ENCODE measurements at places on chromosomes 1 and 21.

DNA sequence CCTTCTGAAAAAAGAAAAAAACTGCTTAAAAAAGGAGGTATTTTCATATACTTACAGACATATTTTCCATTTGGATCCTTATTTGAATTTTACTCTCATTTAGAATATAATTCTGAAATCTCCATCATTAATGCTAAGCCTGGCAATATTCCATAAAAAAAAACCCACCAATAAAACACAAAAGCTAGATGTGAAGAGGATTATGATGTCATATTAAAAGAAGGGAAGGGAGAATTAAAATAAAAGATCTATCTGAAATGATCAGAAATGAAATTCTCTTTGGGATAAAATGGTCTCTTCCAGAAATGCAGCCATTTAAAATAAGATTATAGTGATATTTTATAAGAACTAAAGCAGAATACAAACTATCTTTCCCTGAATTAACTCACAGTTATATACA lies 206.7 kb upstream of the CAMK1G start:
- no peak for DNase-seq

DNA sequence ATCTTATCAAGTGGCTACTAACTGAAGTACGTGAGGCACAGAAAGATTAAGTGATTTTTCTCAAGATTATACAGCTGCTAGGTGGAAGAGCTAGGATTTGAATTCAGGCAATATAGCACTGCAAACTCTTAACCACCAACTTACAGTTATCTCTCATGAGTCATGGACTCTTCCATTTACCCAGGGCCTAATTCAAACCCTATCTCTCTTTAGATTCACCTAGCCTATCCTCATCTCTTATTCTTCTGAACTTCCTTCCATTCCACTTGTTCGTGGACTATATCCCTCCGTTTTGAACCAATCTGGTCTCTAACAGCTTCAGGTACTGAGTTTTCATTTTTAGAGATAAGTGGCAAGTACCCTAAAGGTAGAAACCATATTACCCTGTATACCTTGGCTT lies 92.8 kb upstream of the DMRTA2 start:
- no peak for DNase-seq

GRCh38 chr1:77948841-77949424 lies 29.9 kb downstream of the FUBP1 start:
- DNase-seq, result peak; percentile 29

DNA sequence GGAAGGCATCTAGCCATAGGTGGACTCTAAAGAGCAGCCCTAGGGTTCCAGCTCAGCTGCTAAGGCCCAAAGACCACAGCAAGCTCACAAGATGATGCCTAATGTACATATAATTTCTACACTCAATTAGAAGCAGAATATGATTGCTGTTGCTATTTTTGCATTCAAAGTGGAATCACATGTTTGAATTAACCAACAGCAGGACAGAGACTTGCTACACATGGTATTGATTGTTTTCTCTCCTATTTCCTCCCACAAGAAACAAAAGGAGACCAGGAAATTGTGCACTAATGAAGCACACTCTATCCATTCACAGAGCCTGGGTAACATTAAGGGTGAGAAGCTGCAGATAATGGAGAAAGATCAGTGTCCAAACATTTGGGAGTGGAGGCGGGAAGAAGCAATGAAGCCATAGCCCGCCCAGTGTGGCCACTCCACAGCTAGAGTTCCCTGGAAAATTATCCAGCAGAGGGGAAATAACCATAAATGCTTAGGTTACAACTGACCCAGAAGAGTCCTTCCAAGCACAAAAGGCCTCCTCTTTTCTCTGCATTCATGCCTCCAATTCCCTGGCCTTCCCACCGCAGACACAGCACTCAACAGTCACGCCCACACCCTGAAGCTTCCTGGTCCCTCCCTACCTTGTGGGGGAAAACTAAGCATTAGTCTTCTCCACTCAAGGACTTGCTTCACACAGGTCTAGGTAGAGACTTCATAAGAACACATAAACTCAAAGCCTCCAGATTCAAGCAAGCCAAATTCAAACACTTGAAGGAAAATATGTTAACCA lies 7.5 kb downstream of the CNN3 start:
- no peak for DNase-seq

- DNase-seq, result no peak
Measured at GRCh38 chr1:100452641-100453040, 85.3 kb upstream of the GPR88 start.

DNA sequence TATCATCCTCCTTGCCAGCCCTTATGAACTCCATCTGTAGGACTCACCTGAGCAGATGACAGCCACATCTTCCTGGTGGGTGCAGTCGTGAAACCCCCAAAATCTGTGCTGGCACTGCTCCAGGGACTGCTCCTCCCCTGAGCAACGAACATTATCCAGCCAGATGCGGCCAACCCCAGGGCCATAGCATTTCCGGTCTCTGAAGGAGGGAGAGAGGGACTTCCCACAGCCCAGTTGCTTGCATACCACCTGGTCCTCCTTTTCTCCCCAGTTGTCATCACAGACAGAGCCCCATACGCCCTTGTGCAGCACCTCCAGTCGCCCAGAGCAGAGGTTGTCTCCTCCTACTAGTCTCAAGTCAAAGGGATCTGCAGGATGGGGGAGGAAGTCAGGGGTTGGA lies 8.5 kb downstream of the CD5L start:
- DNase-seq, result no peak

DNA sequence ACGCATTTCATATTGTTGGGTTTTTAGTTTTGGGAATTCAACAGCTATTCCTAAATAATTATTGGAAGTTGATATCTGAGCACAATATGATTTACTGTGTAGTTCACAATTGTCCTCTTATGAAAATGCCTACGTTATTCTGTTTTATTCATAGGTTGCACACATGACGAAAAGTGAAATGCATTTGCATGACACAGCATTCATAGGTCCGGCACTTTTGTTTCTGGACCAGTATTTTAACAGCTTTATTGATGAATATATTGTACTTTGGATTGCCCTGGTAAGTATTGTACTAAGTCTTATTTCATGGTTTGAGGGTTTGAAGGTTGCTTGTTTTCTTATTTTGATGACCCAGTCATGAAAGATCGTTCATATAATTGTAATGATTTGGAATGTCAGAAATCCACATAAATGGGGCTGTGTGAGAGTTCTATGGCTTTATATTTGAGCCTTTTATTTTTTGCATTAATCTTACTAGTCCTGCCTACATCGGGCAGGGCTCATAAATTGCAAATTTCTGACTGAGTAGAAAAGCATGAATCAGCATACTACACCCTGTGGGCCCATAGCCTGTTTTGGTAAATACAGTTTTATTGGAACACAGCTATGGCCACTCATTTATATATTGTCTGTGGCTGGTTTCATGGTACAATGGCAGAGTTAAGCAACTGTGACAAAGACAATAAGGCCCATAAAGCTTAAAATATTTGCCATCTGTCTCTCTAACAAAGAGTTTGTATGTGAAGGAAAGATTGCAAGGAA lies 17.0 kb downstream of the DENND2D start:
- DNase-seq, result no peak

DNA sequence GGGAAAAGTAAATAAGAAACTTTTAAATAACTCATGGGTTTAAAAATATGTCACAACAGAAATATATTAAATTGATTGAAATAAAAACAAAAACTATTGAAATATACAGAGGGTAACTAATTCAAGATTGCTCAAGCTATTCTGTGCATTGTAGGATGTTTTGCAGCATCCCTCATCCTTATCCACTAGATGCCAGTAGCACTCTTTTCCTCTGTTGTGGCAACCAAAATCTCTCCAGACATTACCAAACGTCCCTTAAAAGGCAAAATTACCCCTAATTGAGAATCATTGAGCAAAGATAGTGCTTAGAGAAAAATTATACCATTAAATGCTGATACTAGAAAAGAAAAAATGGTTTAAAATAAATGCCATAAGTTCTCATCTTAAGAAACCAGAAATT lies 682.6 kb downstream of the RWDD3 start:
- DNase-seq, result peak; percentile 47

- DNase-seq, result no peak
Measured at GRCh38 chr1:38990386-38990737, 714 bp upstream of the AKIRIN1 start.

DNA sequence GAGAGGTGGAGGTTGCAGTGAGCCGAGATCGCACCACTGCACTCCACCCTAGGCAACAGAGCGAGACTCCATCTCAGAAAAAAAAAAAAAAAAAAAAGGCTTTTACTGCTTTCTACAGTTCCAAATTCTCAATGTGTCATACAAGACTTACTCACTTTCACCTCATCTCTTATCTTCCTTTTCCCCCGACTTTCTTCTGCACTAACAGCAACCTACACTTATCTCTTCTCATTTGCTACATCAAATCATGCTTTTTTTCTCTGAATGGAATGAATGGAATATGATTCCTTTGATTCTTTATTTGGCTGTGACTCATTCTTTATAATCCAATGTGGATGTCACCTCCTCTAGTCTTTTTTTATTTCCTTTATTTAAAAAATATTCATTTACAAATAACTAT lies 168.4 kb upstream of the DMRTA2 start:
- no peak for DNase-seq

- no peak for DNase-seq
Measured at GRCh38 chr1:84907095-84907827, 14.3 kb upstream of the LPAR3 start.

- no peak for DNase-seq
Measured at GRCh38 chr1:234900595-234900994, 228.0 kb downstream of the TOMM20 start.

DNA sequence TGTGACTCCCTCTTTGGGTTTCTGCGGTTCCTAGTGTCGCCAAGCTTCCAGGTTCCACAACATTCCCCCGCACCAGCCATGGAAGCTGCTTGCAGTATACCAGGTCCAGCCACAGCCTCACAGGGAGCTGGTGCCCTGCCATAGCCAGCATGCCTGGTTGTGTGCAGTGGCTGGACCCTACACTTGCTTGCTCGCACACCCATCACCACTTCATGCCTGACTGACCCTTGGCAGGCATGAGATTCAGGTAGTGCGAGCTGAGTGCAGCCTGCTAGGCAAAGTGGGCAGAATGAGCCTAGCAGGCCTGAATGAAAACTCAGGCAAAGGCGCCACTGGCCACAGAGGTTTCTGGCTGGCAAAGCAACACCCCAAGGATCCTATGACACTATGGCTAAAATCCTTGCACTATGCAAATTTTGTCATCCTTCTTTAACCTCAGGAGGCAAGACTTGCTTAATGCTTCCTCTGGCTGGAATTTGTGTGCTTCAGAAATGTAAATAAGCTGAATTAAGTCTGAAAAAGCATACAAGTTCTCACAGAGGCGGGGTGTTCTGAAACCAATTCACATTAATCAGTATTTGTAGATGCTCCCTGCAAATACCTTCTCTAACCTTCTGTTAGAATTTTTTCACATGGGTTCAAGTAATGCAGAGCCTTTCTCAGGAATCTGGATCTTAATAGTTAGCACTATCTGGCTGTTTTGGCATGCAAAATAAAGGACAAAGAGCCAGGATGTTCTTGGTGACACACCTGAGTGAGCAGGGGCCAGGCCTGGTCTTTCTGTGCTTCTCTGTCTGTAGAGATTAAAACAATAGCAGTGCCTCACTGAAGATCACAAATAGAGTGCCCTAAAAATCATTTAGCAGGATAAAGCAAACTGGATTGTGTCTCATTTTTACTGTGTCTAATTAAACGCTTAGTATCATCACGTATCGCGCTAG lies 256.9 kb downstream of the GPATCH2 start:
- DNase-seq, result no peak

GRCh38 chr1:110765640-110766335 lies 91.0 kb upstream of the KCNA3 start:
- no peak for DNase-seq

DNA sequence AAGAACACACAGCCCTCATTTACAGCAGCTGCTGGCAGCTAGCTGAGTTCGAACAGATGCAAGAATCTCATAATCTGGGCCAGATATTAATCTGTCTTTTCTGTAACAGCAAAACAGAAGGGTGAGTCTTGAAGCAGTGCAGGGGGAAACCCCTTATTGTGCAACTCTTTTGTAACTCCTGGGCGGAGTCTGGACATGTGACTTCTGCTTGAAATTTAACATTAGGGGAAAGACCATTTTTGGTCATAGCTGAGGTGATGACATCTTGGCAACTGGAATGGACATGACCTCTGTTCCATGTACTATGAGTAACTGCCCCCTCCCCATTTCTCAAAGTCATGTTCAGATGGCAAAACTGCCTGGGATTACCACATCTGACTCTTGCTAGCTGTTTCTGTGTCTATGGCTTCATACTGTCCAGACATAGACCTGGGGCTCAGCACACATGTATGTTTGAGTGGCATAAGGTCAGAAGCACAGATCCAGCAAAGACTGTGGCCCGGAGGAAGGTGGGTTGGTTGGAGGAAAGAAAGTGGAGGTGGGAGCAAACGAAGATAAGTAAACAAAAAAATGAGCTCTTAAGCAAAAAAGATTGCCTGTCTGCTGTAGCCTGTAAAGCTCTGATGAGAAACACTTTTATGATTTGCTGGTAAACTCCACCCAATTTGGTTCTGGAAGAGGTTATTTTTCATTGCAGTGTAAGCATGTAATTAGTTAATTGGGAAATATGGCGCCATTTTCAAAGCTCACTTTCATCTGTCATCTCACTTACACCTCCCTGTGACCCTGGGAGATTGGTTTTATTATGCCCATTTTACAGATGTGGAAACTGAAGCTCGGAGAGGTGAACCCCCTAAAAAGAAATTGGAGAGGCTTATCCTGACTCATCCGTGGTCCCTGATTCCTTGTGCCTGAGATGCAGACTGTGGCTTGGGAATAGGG lies 26.1 kb downstream of the ETS2 start:
- no peak for DNase-seq

- peak; percentile 63 for DNase-seq
Measured at GRCh38 chr1:221157026-221157761, 278.0 kb downstream of the HLX start.

- no peak for DNase-seq
Measured at GRCh38 chr21:33039536-33039935, 13.8 kb downstream of the OLIG2 start.

- DNase-seq, result no peak
Measured at GRCh38 chr1:17930635-17931034, 175.5 kb downstream of the ACTL8 start.

All from NCI-H1436 (cell line).